Esophagus (tissue), 2 donors: ENCODE measurements at places on chromosomes 7 and 10. TPM values are rescaled to one million over a fixed set of nuclear protein-coding genes. Genes with fewer than 3 reads are reported as not detected.

Gene SAMD9
- 25.2 TPM for polyA plus RNA-seq

Gene SMKR1
- polyA plus RNA-seq: 0.63 TPM

Gene ZNF680
- 2.1 TPM for polyA plus RNA-seq

Gene MMRN2
- 6.4 TPM for polyA plus RNA-seq

Gene SNX10
- 0.44 TPM for polyA plus RNA-seq

Gene CTTNBP2
- polyA plus RNA-seq: 12.7 TPM

Gene SPDYE16
- polyA plus RNA-seq: 0.08 TPM

Gene TMEM225B
- polyA plus RNA-seq: 0.66 TPM

Gene MMP21
- polyA plus RNA-seq: 0.04 TPM

Gene SFXN2
- 5.7 TPM for polyA plus RNA-seq

Gene AS3MT
- 2.0 TPM for polyA plus RNA-seq

Gene GCK
- polyA plus RNA-seq: 0.27 TPM

Gene SPDYE6
- not detected for polyA plus RNA-seq

Gene ASB15
- not detected for polyA plus RNA-seq

Gene NRP1
- 4.6 TPM for polyA plus RNA-seq

Gene ASIC3
- polyA plus RNA-seq: 4.2 TPM

Gene ASB10
- 0.01 TPM for polyA plus RNA-seq

Gene SMNDC1
- polyA plus RNA-seq: 7.8 TPM

Gene CALU
- polyA plus RNA-seq: 21.6 TPM

Gene CRPPA
- polyA plus RNA-seq: 0.12 TPM

Gene FZD1
- polyA plus RNA-seq: 2.7 TPM

Gene CELF2
- polyA plus RNA-seq: 2.2 TPM

Gene TEX47
- polyA plus RNA-seq: not detected

Gene NCAPG2
- 4.9 TPM for polyA plus RNA-seq

Gene EN2
- polyA plus RNA-seq: 0.01 TPM

Gene POU6F2
- polyA plus RNA-seq: 0.12 TPM

Gene COL17A1
- 87.2 TPM for polyA plus RNA-seq

Gene ACSM6
- polyA plus RNA-seq: not detected

Gene UCN3
- not detected for polyA plus RNA-seq

Gene CABCOCO1
- not detected for polyA plus RNA-seq

Gene FEZF1
- not detected for polyA plus RNA-seq

Gene BPGM
- 27.1 TPM for polyA plus RNA-seq

Gene SGCE
- polyA plus RNA-seq: 2.2 TPM

Gene PPP1R9A
- 0.51 TPM for polyA plus RNA-seq

Gene PAPOLB
- not detected for polyA plus RNA-seq

Gene SPOCK2
- 1.5 TPM for polyA plus RNA-seq

Gene UNC5B
- polyA plus RNA-seq: 7.6 TPM

Gene LRIT1
- polyA plus RNA-seq: not detected

Gene ZNF3
- 14.6 TPM for polyA plus RNA-seq

Gene ZDHHC16
- polyA plus RNA-seq: 18.1 TPM

Gene ENKUR
- polyA plus RNA-seq: 0.08 TPM
